NCI-H1417 treated with DMSO at 0.1 percent for 48 hours (cell line): ENCODE measurements at places on chromosomes 3 and 15.

DNA sequence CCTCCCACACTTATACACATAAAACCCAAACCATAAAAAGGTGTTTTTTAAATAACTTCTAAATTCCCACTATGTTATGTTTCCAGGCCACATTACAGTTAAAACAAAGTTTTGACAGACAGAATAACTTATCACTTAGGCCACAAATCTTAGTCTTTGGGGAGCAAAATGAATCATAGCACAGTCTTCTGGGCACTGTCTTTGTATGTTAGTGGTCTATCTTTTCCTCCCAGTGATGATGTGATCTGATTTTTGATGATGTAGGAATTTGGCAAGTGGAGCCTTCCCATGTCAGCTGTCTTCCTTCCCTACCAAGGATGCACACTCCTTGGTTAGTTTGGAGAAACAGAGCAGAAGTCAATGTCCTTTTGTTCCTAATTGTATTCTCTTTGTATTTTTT, 67.3 kb downstream of the THSD4 start:
- DNase-seq, result no peak

GRCh38 chr3:64651741-64652241, 36.0 kb downstream of the ADAMTS9 start:
- DNase-seq, result no peak

- no peak for DNase-seq
These were observed 586.1 kb upstream of the DPPA4 start for GRCh38 chr3:109923431-109923830.

DNA sequence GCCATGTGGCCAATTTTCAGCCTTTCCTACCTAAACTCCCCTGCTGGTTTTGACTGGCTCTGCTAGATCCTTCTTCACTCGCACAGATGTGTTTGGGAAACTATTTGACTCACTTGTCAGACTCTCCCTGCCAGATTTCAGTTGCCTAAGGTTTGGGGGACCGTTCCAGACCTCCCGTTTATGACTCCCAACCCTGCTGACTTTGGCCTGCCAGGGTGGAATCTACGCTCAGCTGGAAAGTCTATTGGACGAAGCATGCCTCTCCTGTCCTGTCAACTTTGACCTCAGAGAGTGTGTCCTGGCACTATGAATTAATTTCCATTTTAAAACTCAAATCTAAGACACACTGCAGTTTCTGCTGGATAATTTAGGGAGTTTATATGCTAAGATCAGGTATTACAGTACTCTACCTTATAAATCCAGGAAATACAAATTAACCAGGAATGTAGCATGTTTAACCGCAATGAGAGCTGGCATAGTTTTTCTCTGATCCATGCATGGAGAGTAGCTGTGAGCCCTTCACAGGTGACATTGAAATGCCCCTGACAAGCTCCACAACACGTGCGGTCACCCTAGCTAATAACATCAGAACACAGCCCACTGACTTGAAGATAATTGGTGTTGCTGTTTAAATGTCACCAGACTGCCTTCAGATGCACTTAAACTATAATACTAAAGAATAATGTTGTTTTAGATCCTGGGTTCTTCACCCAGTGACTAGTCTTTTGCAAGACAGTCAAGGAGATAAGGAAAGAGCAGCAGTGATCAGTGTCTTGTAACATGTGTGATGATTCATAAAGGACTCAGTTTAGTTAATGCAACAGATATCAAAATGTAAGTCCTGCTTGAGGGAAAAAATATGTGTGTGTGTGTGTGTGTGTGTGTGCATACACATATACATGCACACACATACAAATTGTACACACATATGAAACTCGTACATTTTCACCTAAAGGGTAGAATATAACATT, 223.0 kb upstream of the MCTP2 start:
- no peak for DNase-seq

- DNase-seq, result no peak
These were observed 2.5 kb upstream of the TBC1D21 start for GRCh38 chr15:73870700-73871408.

- DNase-seq, result no peak
These were observed 12.5 kb downstream of the DOCK3 start for GRCh38 chr3:50687127-50687751.

GRCh38 chr3:177488740-177489139, 291.5 kb upstream of the TBL1XR1 start:
- DNase-seq, result no peak

- DNase-seq, result no peak
These were observed 38.6 kb downstream of the CLEC3B start for GRCh38 chr3:45064512-45065372.

- no peak for DNase-seq
These were observed 43.8 kb downstream of the ADAMTS7 start for GRCh38 chr15:78767331-78767951.

DNA sequence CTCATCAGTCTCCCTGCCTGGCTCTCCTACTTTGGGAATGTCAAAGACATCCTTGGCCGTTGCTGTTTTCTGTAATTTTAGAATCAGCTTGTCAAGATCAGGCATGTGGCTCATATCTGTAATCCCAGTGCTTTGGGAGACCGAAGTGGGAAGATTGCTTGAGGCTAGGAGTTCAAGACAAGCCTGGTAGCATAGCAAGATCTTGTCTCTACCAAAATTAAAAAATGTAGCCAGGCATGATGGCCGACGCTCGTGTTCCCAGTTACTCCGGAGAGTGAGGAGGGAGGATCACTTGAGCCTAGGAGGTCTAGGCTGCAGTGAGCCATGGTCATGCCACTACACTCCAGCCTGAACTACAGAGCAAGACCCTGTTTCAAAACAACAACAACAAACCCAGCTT, 144.0 kb upstream of the ATP10A start:
- no peak for DNase-seq

DNA sequence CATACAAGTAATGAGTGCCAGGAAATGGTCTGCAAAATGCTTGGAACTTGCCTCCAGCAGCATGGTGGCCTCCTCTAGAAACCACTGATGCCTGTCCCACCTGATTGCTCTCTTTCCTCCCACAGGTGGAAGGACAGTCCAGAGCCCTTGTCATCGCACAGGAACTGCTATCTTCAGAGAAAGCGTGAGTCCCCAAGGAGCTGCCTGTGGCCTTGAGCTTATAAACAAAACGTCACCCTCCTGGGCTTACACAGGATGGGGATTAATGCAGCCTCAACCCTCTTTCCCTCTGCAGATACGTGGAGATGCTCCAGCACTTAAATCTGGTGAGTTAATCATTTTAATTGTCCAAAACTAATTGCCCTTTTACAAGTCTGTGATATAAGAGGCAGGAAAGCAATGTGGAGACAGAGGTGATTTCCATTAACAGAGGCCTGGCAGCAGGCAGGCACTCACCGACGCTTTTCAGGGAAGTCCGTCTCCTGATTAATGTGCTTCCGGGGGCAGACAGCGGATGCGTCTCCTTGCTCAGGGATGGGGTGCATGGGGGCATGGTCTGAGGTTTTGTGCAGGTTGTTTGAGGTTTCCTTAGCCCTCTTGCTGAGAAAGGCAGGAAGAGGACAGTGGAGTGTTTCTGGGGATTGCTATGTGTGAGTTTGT, 61.8 kb downstream of the FGD5 start:
- DNase-seq, result no peak
